ENCODE measurements at places on chromosomes 16 and 17.

- DNase-seq = no peak
Measured at GRCh38 chr16:87426423-87427215, 34.5 kb downstream of the MAP1LC3B start.

GRCh38 chr17:74855323-74855722 lies 4.4 kb downstream of the GRIN2C start:
- no peak for DNase-seq

GRCh38 chr17:70929226-70929625 lies 759.9 kb downstream of the KCNJ2 start:
- DNase-seq = no peak

DNA sequence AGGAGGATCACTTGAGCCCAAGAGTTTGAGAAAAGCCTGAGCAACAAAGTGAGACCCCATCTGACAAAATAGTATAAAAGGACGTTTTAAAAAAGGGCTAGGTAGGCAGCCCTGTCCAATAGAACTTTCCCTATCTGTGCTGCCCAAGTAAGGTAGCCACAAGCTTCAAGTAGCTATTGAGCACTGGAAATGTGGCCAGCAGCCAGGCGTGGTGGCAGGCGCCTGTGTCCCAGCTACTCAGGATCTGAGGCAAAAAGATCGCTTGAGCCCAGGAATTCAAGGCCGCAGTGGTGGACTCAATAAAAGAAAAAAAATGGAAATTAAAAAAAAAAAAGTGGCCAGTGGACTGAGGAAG lies 1.5 kb upstream of the NQO1 start:
- DNase-seq = no peak

DNA sequence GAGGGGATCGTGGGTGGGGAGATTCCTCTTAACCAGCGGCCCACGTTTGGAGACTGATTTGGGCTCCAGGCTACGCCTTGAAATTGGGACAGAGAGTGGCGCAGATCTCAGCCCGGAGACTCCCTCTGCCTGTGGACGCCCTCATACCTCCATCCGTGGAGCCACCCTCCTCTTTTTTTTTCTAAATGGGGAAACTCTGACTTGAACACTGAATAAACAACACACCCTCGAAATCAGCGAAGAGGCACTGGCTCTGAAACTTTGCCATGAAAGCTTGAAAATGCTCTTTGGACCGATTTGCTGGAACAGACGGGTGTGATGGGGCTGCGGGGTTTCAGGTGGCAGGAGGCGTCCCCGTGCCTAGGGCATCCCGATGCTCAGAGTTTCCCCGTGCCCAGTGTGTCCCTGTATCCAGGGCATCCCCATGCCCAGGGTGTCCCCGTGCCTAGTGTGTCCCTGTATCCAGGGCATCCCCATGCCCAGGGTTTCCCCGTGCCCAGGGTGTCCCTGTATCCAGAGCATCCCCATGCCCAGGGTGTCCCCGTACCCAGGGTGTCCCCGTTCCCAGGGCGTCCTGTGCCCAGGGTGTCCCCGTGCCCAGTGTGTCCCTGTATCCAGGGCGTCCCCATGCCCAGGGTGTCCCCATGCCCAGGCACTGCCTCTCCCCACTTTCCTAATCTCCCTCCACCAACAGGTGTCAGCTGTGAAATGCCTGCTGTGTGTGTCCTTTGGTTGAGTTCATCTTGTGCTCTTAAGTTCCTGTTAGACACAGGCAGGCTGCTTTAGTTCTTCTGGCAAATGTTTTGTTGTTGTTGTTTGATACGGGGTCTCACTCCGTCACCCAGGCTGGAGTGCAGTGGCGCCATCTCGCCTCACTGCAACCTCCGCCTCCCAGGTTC lies 187.0 kb downstream of the SEC14L1 start:
- DNase-seq = no peak

- DNase-seq = no peak
Measured at GRCh38 chr16:49003992-49004391, 277.6 kb downstream of the CBLN1 start.

GRCh38 chr17:31688701-31689100 lies 170.3 kb downstream of the COPRS start:
- no peak for DNase-seq

Data from GM12892 (cell line).